Stimulated activated CD4-positive, alpha-beta T cell treated with anti-CD3 and anti-CD28 coated beads, Interleukin-4, amount 100 ng/mL, for 1 hour (primary cell): ENCODE measurements at places on chromosomes 1 and 21.

DNA sequence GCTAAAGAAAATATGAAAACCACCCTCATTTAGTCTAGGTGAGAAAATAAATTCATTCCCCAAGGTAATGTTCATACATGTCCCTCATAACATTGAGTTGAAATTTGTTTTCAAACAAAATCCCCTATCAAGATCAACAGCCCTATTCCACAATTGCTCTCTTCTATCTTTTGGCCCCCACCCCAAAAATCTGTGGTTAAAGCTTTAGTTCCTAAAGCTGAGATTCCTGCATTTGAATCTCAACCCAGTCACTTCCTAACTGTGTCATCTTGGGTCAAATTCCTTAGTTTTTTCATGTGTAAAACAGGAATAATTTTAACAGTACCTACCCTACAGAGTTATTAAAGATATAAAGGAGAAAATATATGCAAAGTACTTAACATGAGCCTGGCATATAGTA lies 22.0 kb downstream of the KIAA0319L start:
- DNase-seq = no peak

DNA sequence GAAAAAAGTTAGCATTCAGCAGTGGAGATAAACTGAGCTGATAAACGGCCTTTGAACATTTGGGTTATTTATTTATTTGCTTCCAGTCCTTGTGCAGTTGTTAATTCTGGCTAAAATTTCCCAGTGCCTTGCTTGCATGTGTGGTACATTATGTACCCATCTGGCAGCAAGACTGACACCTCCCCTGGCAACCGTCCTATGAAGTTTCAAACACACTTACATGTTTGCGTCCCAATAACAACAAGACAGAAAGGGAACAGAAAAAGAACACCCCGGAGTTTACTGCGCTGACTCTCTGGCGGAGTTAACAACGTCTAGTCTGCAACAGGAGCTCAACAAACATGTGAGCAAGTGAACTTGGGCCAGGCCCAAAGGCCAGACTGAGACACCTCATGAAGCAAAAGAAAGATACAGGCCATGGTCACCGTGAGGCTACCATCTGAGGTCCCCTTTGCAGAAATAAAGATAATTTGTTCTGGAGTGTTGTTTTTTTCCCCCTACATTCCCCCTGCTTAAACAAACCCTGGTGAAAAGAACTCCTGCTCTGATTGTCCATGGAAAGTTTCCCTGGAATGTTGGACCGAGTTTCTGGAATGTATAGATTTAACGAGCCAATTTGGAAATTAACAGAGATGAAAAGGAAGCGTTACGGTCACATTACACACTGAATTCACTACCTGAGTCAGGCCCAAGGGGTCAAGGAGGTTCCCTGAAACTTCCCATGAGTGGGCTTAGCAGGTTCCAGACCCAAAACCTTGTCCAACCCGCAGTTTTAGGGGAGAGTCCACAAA lies 33.4 kb downstream of the TRABD2B start:
- no peak for DNase-seq

GRCh38 chr1:158283965-158284364 lies 5.8 kb upstream of the CD1C start:
- DNase-seq = no peak

DNA sequence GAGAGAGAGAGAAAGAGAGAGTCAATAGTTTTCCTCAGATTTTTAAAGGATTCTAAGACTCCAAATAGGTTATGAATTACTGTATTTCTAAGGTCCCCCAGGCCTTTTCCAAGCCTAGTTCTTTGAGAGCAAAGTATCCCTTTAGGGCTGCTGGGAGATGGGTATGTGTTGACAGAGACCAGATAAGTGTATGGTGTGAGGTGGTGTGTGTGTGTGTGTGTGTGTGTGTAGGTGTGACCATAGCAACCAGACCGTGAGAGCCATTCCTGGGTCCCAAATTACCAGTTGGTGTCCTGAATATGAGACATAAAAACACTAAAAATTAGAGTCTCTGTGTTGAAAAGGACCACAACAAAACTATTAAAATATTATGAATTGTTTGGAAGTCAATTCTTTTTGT lies 41.7 kb upstream of the DNAJC6 start:
- DNase-seq = no peak

GRCh38 chr1:45328680-45329079 lies 2.0 kb downstream of the HPDL start:
- no peak for DNase-seq

DNA sequence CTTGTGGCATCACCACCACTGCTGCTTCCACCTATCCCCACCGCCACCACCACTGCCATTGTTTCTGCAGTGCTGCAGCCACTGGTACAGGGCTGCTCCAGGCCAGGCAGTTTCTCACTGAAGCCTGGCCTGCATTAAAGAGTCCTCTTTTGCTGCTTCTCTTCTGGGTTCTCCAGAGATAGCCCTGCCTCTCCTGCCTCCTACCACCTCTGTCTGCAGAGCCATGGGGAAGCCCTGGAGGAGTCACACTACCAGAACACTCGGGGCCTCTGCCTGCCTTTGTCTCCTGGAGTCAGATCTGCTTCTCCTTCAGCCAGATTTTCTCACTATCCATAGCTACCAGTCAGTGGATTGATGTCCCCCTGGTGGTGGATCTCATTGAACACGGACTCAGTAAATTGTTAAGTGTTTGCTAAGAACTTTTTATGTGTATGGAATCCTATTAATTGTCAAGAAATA lies 37.7 kb upstream of the DDAH1 start:
- DNase-seq = no peak

GRCh38 chr1:220755309-220755708 lies 7.2 kb downstream of the MTARC2 start:
- DNase-seq = no peak

DNA sequence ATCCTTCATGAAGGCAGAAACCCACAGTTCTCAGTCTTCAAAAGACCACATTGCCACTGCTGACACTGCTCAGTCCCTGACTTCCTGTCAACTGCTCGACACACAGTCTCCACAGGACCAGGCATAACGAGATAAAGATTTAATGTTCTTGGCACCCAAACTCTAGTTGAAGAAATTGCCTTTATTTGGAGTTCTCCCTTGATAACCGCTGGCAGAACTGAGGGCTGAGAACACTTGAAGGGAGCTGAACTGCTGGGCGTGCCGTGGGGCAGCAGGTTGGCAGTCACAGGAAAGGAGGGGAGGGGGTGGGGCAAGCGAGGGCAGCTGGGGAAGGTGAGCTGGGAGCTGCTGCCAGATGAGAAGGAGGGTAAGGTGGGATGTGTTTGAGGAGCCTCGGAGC lies 15.9 kb downstream of the HENMT1 start:
- DNase-seq = peak; percentile 29

- no peak for DNase-seq
These were observed 342.0 kb downstream of the SIPA1L2 start for GRCh38 chr1:232287676-232288569.

DNA sequence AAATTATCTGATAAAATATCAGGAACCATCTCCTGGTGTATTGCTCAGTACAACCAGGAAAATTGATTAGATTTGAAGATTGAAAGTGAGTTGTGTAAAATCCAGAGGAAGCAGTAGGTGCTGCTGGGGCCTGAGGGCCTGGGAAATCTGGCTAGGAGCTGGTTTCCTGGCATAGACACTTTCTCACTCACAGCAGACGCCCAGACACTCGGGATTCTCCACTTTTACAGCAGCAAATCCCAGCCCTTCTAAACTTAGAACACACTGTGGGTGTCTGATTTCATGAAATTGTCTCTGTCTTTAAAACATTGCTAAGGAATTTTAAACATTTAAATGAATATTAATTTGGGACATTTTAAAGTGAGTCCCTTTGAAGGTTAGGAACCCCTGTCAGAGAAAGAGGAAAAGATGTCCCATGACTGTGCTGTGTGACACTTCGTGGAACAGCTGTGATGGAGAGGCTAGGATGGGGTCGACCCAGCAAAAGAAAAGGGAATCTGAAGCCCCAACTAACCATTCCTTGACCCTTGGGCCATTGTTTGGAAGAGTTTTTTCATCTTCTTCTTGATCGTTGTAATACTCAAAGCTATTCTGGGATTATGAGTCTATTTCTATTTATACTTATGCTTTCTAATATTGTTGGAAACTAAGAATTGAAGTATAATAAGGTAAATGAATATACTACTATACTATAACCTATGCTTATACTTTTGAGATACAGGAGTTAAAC lies 49.0 kb upstream of the VAMP3 start:
- DNase-seq = no peak

GRCh38 chr1:43913666-43914360 lies 19.8 kb upstream of the ARTN start:
- DNase-seq = no peak
